Stomach (tissue), 19 donors: ENCODE measurements at places on chromosomes 6 and 20. TPM values are rescaled to one million over a fixed set of nuclear protein-coding genes. Genes with fewer than 3 reads are reported as not detected.

GRCh38 chr20:4920655-4921054, 80.7 kb downstream of the SLC23A2 start:
- no peak for DNase-seq

DNA sequence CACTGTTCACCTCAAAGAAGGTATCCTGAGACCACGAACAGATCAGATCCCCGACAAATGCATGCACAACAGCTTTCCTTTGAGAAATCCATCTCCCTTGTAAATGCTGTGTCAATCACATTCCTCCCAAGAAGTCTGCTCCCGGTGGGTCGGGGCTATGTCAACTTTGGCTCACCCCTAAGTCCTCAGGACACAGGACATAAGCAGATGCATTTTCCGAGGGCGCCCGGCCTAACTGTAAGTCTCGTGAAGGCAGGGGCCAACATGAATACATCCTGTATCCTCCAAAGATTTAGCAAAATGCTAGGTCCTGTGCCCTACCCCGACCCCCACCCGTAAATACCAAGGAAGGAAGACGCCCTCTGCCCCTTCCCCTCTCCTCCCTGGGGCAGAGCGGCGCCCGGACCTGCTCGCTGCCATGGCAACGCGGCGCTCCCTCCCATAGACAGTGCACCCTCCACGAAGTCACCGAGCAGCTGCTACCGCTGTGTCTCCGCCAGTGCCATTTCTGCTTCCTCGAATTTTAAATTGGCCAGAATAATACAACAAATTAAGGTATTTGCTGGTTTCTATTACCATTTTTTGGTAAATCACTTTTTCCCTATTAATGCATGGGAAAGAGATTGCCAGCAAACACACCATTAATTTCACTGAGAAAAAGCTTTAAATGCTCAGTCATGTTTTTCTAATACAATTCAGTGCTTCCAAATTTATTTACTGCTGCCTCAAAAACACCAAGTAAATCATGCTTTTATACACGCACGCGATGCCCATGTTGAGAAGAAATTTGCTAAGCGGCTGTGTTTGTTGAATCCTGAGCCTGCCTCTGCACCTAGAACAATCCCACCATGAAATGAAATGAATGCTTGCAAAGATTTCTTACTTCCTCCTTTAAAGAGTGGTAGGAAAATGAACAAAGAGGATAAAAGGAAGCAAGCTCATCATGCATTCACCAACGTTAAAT, 100.6 kb downstream of the PCSK2 start:
- no peak for DNase-seq

DNA sequence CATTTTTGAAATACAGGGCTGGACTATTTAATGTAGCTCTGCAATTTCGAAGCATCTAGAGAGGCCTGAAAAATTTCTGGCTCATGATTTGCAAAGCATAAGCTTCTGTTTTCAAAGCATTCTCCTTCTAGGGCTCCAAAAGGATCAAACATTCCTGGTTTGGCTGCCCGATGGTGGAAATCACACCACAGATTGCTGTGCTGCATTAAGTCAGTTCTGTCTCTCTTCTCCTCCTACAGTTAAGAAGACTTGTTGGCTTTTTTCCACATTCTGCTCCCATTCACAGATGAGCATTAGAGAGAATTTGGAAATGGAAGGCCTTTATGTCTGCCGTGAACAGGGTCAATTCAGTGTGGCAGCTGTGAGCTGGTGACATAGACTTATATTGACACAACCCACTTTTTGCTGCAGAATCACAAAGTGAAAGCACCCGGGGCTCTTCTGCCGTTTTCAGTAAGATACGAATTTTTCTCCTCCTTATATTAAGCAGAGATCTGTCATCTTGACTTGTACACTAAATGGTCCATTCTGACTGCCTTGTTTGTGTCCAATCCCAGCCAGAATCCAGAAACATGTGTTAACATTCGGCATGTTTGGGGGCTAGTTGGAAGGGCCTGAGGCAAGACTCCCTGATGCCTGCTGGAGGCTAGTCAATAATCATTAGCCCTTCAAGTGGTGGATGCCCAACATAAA, 330.8 kb upstream of the DEFB112 start:
- peak; percentile 9 for DNase-seq

GRCh38 chr6:6005051-6006005, 1.4 kb downstream of the NRN1 start:
- DNase-seq = no peak

- DNase-seq = peak; percentile 65
These were observed 113.3 kb downstream of the SASH1 start for GRCh38 chr6:148455674-148456558.

DNA sequence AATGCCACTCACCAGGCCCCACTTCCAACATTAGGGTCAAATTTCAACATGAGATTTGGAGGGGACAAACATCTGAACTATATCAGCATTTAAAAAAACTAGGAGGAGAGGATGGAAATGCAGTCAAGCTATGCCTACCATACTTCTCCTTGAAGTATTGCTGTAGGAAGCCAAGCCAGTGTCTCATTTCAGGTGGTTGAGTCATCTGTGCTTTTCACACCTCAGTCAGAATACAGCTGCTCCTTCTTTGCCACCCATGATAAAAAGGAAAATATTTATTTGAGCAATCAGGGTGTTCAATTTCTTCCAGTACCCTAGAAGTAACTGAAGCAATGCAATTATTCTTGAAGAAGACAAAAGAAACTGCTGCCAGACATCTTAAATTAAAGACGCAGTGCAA, 47.0 kb upstream of the EEF1E1 start:
- DNase-seq = no peak

DNA sequence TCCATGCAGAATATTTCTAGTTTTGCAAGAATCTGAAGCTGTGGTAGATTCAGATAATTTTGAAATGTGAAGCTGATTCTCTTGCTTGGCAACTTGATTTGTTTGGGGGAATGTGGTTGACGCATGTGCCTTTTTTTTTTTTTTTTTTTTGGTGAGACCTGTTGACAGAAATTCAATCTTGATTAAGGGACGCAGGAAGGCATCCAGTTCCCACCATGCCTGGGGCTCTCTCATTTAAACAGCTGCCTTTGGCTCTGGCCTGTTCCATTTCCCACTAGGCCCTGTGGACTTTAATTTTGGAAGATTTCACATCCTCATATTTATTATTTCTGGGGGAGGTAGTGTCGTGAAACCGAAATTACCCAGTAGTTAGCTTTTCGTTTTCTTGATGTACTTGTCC, 8.6 kb downstream of the TPX2 start:
- DNase-seq = no peak

- DNase-seq = no peak
These were observed 5.5 kb downstream of the NPEPL1 start for GRCh38 chr20:58697867-58698703.

DNA sequence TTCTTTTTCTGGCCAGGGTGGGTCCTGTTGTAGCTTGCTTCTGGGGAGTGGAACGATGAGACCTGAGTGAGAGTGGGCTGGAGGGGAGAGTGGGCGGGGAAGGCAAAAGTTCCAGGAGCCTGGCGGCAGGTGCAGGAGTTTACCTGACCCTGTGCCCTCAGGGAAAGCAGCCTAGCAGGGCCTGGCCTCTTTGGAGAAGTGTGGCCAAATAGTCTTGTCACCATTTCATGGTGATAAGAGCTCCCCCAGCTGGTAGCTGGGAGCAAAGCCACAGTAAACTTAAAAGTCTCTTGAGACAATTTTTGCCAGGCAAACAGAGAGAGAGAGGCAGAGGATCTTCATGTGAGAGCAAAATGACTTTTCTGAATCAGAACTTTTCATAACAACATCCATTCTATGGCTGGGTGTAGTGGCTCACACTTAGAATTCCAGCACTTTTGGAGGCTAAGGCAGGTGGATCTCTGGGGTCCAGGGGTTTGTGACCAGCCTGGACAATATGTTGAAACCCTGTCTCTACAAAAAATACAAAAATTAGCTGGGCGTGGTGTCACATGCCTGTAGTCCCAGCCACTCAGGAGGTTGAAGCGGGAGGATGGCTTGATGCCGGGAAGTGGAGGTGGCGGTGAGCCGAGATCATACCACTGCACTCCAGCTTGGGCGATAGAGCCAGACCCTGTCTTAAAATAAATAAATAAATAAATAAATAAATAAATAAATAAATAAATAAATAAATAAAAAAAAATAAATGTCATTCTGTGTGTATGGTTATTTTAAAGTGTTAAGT, 161.8 kb upstream of the SCGN start:
- peak; percentile 83 for DNase-seq

DNA sequence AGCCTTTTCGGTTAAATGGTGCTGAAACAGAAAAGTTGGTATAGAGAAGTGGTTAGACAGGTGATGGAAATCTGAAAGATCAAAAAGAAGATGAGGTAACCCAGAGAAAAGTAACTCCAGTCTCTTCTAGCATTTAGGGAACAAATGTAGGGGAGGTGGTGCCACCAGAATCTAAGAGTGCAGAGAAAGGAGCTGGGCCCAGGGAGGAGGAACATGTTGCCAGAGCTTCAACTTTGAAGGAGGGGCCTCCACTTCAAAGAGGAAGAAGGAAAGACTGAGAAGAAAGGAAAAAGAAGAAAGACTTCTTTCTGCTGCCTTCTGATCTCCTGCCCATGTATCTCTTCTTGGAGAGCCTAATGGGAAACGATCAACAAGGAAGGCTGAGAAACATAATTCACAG, 23.5 kb upstream of the ATRN start:
- no peak for DNase-seq

DNA sequence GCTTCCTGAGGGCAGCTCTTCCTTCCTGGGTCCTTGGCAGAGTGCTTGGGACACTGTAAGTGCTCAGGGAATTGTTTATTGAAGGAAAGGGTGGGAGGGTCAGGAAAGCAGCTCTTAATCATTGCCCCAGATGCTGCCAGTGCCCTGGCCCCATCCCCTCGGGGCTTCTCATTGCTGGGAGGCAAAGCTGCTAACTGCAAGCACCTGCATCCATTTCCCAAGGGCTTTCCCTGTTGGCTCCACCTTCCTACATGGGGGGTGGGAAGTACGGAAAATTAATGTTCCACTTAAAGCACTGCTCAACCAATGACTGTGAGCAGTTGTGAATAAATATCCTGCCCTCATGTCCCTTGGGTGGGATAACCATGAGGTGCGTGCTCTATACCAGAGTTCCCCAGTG, 56.4 kb downstream of the NDUFAF5 start:
- DNase-seq = no peak

- peak; percentile 45 for DNase-seq
These were observed 221.2 kb downstream of the FNDC1 start for GRCh38 chr6:159390381-159390780.

GRCh38 chr20:49569411-49570115, 1.6 kb upstream of the PTGIS start:
- peak; percentile 19 for DNase-seq

GRCh38 chr6:90003941-90004340, 109.7 kb downstream of the GJA10 start:
- DNase-seq = no peak

GRCh38 chr6:72819609-72820008, 197.7 kb downstream of the KCNQ5 start:
- no peak for DNase-seq

GRCh38 chr6:157885211-157885788, 62.3 kb downstream of the SNX9 start:
- no peak for DNase-seq

DNA sequence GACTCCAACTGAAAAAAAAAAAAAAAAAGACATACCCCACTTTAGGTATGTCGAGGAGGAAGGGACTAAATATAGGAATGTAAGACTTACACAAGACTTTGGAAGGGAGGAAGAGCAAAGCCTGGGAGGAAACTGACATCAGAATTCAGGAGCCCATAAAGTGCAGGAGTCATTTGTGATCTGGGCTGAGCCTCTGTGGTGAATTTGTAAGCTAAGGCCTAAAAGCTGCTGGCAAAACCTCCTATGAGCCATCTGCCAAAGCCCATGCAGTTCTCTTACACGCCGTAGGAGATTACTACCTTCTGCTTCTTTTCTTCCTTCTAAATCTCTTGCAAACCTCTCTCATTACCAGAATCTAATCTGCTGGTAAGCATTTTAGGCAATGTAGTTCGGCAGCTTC, 52.0 kb upstream of the THEMIS start:
- DNase-seq = no peak

- no peak for DNase-seq
These were observed 42.4 kb downstream of the ISM1 start for GRCh38 chr20:13263451-13263850.

GRCh38 chr6:80636689-80637088, 530.2 kb downstream of the BCKDHB start:
- no peak for DNase-seq

DNA sequence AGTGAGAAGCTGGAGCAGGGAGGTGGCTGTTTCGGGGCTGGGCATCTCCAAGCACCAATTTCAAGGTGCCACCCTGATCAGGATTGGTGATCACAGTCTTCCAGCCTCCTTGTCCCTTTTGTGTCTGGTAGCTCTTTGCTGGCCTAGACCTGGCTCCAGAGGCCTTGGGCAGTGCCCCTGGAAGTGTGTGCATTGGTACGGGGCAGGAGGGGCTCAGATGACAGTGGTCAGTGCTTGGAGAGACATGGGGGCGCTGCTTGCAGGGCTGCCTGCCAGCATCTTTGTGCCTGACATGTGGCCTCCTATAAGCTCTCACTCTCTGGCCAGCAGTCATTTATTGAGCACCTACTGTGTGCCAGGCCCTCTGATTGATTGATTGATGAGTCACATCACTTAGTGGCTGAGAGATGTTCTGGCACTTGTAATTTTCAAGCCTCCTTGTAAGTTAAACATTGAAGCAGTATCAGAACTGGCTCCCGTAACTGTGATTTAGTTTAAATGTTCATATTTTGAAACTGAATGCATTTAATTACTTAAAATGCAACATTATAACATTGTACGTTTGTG, 61.7 kb downstream of the BCAS4 start:
- DNase-seq = no peak

GRCh38 chr20:1577906-1578305, 20.4 kb upstream of the SIRPD start:
- DNase-seq = no peak

DNA sequence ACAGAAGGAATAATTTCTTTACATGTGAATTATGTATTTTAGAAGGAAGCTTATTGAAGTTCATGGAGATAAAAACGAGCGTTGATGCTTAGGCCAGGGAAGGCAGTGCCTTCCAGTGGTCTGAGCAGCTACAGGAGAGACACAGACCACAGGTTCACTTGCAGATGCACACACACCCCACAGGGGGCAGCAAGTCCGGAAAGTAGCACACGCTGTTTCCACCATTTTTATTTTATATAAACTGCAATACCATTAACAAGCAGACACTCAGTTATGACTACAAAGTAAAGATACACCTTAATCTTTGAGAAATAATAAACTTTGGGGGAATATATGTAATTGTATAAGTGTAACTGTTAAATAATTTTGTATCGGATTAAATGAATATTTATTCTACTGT, 13.5 kb upstream of the DACT2 start:
- DNase-seq = no peak

CST2 gene
- not detected for polyA plus RNA-seq

F13A1 gene
- polyA plus RNA-seq = 36.8 TPM

SOX18 gene
- 15.2 TPM for polyA plus RNA-seq

UBE2C gene
- 13.1 TPM for polyA plus RNA-seq

TRMT11 gene
- polyA plus RNA-seq = 9.3 TPM

OR2B2 gene
- polyA plus RNA-seq = not detected

BEND3 gene
- polyA plus RNA-seq = 1.1 TPM

BPIFB4 gene
- not detected for polyA plus RNA-seq

VTA1 gene
- 39.0 TPM for polyA plus RNA-seq
